ENCODE measurements at places on chromosomes 5 and 9. TPM values are rescaled to one million over a fixed set of nuclear protein-coding genes. Genes with fewer than 3 reads are reported as not detected.

- H3K27ac ChIP-seq, result no peak overlapping the region
- DNase-seq, result no peak
- no peaks in the 10 kb centered on the region for H3K27me3 ChIP-seq
- H3K4me3 ChIP-seq, result no peak overlapping the region
- H3K4me1 ChIP-seq, result no peaks in the 10 kb centered on the region
Observed at GRCh38 chr9:88824711-88825110, 166.6 kb upstream of the S1PR3 start.

DNA sequence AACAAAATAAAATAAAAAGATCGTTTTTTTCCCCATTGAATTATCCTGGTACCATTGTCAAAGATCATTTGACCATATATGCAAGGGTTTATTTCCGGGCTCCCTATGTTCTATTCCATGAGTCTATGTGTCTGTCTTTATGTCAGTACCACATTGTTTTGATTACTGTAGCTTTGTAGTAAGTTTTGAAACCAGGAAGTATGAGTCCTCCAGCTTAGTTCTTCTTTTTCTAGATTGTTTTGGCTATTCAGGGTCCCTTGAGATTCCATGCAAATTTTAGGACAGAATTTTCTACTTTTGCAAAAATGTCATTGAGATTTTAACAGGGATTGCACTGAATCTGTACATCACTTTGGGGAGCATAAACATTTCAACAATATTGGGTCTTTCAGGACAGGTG, 18.7 kb upstream of the EEIG1 start:
- no peaks in the 10 kb centered on the region for H3K27me3 ChIP-seq
- no peaks in the 10 kb centered on the region for H3K4me1 ChIP-seq
- DNase-seq, result no peak
- no peaks in the 10 kb centered on the region for H3K36me3 ChIP-seq

GRCh38 chr5:98606961-98607360, 166.5 kb upstream of the RGMB start:
- no peaks in the 10 kb centered on the region for H3K27me3 ChIP-seq
- H3K36me3 ChIP-seq, result no peaks in the 10 kb centered on the region

UBE2R2 gene
- total RNA-seq, result 52.4 TPM

RLN1 gene
- total RNA-seq, result 0.39 TPM

All from H9 (cell line).